IMR-90 (cell line): ENCODE measurements at places on chromosomes 2 and 18. TPM values are rescaled to one million over a fixed set of nuclear protein-coding genes. Genes with fewer than 3 reads are reported as not detected.

HOXD13 gene
- not detected in 2 replicates for total RNA-seq

GREB1 gene
- not detected in 2 replicates for total RNA-seq

CD8A gene
- not detected in 2 replicates for total RNA-seq

REG3G gene
- not detected in 2 replicates for total RNA-seq

MARCHF4 gene
- total RNA-seq, result 2.3 and 3.1 TPM in 2 replicates

DSG4 gene
- total RNA-seq, result not detected in 2 replicates

GPC1 gene
- total RNA-seq, result 16.0 and 18.6 TPM in 2 replicates

DIPK1C gene
- total RNA-seq, result not detected in 2 replicates

ALPG gene
- not detected in 2 replicates for total RNA-seq

DNAJC5G gene
- not detected in 2 replicates for total RNA-seq

CABYR gene
- total RNA-seq, result 3.6 and 4.1 TPM in 2 replicates

SERPINB4 gene
- not detected in 2 replicates for total RNA-seq

SEPTIN10 gene
- 82.6 and 83.9 TPM in 2 replicates for total RNA-seq

CDKL4 gene
- 0.28 TPM in 1 of 2 replicates, not detected in the other for total RNA-seq

POTEI gene
- total RNA-seq, result not detected in 2 replicates

DCDC2C gene
- not detected in 2 replicates for total RNA-seq

CYP27A1 gene
- 4.2 and 5.2 TPM in 2 replicates for total RNA-seq

HOXD4 gene
- not detected in 2 replicates for total RNA-seq

SP140L gene
- 5.4 and 9.2 TPM in 2 replicates for total RNA-seq

NPHP1 gene
- total RNA-seq, result 1.8 and 2.8 TPM in 2 replicates

GDF7 gene
- under 0.01 TPM in 2 replicates for total RNA-seq

ANKRD62 gene
- total RNA-seq, result not detected in 2 replicates

SNORC gene
- under 0.01 and 0.28 TPM in 2 replicates for total RNA-seq

ASB18 gene
- total RNA-seq, result not detected in 2 replicates

ABCG5 gene
- not detected in 2 replicates for total RNA-seq

AGXT gene
- total RNA-seq, result not detected in 2 replicates

FAM237A gene
- not detected in 2 replicates for total RNA-seq

ABCB11 gene
- not detected in 2 replicates for total RNA-seq

IL37 gene
- not detected in 2 replicates for total RNA-seq

IL36G gene
- not detected in 2 replicates for total RNA-seq

MALL gene
- total RNA-seq, result 1.6 and 2.2 TPM in 2 replicates

EPB41L3 gene
- 70.3 and 90.5 TPM in 2 replicates for total RNA-seq

GBX2 gene
- total RNA-seq, result not detected in 2 replicates

WNT6 gene
- total RNA-seq, result not detected in 2 replicates

IL1A gene
- 0.83 and 1.1 TPM in 2 replicates for total RNA-seq

OR6B2 gene
- not detected in 2 replicates for total RNA-seq

LRRTM1 gene
- total RNA-seq, result not detected in 2 replicates

MPV17 gene
- total RNA-seq, result 70.4 and 80.5 TPM in 2 replicates

GPR39 gene
- total RNA-seq, result 7.2 and 9.0 TPM in 2 replicates

CCDC74B gene
- 3.6 and 3.9 TPM in 2 replicates for total RNA-seq

DSC1 gene
- not detected in 2 replicates for total RNA-seq

ALK gene
- not detected in 2 replicates for total RNA-seq

APCDD1 gene
- 0.83 and 1.1 TPM in 2 replicates for total RNA-seq

RAB27B gene
- total RNA-seq, result 1.3 and 1.7 TPM in 2 replicates

COPS9 gene
- 66.4 and 85.9 TPM in 2 replicates for total RNA-seq

CLEC4F gene
- not detected in 2 replicates for total RNA-seq

DTNA gene
- total RNA-seq, result 7.5 and 9.5 TPM in 2 replicates
